ENCODE measurements at places on chromosomes 2 and 18.
A peak's percentile ranks its signal among the peaks of the same experiment; 100 is the strongest.

DNA sequence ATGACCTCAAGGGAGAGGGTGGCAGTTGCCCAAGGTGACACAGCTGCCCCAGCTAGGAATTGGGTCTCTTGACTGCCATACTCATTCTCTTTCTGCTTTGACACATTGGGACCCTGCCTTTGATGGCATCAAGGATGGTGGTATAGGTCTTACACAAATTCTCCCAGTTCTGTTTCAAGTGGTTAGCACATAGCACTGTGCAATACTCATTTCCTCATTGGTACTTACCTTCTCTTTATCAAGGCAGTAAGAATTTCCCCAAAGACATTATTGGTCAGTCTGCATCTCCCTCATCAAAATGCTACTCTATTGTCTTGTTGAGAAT is 35.9 kb upstream of the CCDC93 start:
- DNase-seq: no peak

DNA sequence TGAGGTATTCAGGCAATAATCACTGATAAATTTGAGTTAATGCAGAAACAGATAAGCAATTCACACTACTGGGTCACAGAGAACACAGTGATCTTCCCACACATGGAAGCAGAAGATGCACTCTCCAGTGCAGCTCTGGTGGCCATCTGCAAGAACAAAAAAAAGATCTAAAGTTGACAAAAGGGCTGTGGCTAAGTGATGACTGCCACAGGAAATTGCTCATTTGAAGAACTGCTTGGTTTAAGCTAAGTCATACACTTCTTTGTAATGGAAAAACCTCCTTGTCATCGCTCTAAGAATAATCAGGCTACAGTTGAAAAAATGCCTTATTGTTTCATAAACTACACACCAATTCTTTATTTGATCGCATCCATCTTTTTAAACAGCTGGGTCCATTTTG is 115.1 kb downstream of the DTNB start:
- no peak for DNase-seq

- no peak for DNase-seq
Measured at GRCh38 chr2:63589148-63589958, 590 bp downstream of the MDH1 start.

DNA sequence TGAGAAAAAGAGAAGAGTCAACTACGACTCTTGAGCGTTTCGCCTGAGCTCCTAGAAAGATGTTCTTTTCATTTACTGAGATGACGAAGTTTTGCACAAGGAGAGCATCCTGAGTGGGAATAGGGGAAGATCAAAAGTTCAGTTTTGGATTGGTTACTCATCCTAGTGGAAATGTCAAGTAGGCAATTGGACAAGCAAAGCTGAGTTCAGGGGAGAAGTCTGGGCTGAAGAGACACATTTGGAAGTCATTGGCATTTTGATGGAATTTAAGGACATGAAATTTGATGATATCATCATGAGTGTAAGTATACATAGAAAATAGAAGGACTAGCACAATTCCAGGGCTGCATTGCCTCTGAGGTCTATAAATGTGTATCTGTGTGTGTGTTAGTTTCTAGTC is 416.6 kb downstream of the RAD51AP2 start:
- no peak for DNase-seq

DNA sequence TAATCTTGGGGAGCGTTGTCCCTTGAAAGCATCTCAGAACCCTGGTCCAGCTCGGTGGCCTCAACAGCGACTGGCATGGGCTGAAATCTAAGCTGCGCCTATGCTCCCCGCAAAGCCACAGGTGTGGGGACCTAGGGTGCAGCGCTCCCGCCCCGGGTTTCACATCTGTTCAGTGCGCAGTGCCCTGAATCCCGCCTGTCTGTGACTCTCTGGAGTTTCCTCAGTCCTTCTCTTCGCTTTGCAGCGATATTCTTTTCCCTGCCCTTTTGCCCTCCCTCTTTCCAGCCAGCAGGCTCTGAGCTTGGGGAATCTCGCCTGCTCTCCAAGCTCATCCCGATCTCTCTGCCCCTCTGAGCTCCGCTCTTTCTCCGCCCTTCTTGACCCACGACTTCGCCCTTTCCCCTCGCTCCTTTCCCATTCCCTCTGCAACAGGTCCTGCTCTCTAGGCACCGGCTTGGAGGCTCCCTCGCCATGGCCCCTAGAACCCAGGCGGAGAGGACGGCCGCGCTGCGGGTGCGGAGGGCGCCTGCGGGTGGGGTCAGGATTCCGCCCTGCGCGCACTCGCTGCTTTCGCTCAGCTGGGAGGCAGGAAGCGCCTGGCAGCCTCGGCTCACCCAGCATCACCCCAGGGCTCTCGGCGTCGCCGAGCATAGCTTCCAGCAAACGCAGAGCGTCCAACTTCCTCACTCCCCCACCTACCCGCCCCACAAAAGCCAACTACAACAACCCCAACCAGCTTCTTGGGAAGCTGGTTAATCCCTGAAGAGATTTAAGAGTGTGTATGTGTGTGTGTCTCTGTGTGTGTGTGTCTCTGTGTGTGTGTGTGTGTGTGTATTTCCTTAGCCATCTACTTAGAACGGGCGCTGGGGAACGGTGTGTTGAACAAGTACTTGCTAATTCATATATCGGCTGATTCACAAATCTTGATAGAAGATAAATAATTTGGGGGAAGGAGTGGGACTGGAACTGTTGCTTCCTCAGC is 1.1 kb downstream of the GRP start:
- peak; percentile 50 for DNase-seq

- DNase-seq: no peak
Measured at GRCh38 chr2:12493031-12493513, 223.7 kb upstream of the TRIB2 start.

DNA sequence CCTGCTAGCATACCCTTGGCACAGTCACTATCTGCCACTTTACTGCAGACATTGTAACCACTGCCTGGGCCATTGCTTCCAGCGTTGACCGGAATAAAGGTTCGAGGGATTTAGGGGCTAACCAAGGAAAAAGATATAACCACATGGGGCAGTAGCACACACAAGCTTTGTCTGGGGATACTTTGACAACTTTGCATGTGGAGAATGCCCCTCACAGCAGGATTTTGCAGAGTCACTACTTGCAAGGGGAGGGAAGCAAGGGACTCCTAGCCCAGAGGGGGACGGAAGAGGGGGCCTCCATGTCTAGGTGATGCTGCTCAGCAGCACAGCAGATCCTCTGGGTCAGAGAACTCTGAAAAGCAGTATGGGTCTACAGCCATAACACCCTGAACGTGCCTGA is 138.7 kb downstream of the SPP2 start:
- no peak for DNase-seq

DNA sequence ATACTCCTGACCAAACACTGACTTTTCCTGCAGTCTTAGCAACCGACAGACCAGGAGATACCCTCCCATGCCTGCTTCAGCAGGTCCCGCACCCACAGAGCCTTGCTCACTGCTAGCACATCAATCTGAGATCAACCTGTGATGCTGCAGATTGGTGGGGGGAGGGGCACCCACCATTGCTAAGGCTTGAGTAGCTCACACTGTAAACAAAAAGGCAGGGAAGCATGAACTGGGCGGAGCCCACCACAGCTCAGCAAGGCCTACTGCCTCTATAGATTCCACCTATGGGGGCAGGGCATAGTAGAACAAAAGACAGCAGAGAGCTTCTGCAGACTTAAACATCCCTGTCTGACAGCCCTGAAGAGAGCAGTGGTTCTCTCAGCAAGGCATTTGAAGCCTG is 109.7 kb downstream of the SP100 start:
- DNase-seq: no peak

DNA sequence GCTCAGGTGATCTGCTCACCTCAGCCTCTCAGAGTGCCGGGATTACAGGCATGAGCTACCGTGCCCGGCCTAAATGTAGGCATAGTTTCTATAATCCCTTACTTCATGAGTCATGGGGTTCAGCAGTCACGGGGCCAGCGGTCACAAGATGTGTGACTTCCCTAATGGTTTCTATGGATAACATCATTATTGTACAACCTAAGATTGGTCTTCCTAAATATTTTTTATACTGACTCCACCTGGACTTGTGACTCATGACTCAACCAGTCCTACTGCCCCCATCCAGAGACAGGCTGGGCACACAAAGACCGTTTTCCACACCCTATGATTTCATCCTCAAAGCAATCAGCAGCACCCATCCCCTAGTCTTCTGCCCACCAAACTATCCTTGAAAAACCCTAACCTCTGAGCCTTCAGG is 15.9 kb downstream of the FAM210A start:
- no peak for DNase-seq

DNA sequence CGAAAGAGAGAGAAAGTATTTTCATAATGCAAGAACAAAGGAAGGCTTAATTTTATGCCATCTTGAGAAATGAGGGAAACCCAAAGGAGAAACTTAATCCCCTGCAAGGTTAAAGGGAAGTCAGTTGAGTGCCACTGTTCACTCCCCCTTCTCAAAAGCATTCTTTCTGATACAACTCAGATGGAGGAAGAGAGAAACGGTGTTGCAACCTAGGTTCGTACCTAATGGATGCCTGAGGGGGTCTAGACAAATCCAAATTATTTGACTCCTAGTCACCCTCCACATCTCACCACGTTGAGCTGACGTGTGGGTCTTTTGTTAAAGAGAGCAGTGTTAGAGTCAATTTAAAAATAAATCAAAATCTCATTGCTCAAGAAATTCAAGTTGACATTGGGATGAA is 52.6 kb upstream of the UNC80 start:
- DNase-seq: no peak

GRCh38 chr18:48374423-48375149 is 34.6 kb downstream of the ZBTB7C start:
- DNase-seq: no peak

GRCh38 chr2:46188041-46188716 is 109.0 kb upstream of the EPAS1 start:
- DNase-seq: no peak

- no peak for DNase-seq
Measured at GRCh38 chr2:34737146-34737545, 1138.0 kb upstream of the FAM98A start.

GRCh38 chr18:2513616-2514015 is 57.7 kb downstream of the METTL4 start:
- no peak for DNase-seq

GRCh38 chr2:185044323-185044874 is 446.1 kb downstream of the ZNF804A start:
- DNase-seq: no peak

DNA sequence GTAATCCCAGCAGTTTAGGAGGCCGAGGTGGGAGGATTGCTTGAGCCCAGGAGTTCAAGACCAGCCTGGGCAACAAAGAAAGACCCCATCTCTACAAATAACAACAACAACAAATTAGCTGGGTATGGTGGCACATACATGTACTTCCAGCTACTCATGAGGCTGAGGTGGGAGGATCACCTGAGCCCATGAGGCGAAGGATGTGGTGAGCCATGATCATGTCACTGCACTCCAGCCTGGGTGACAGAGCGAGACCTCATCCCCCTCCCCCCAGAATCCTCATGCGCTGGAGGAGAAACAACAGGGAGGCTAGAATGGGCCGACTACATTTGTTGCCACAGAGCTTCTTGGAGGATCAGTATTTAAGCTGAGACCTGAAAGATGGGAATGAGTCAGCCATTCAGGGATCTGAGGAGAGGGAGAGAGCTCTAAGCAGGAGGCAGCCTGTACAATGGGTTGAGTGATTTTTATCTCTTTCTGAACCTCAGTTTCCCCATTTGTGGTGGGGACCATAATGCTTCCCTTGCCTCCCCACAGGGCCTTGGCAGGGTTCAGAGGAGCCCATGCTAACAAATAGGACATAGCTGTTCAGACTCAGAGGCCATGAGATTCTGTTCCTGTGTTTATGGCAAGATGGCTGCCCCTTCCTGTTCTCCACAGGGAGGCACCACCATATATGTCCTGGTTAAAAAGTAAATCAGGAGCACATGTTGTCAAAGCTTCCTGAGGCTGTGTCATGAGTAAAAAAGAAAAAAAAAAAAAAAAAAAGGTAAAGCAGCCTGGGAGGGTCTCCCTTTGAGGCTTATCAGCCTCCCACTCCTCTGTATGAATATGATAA is 131.4 kb upstream of the HAAO start:
- DNase-seq: no peak

GRCh38 chr2:29450596-29451222 is 335.5 kb downstream of the CLIP4 start:
- DNase-seq: peak; percentile 34

Measured in NCI-H1105 (cell line).